Neural cell (in vitro differentiated cells): ENCODE measurements at places on chromosomes 6 and 20. TPM values are rescaled to one million over a fixed set of nuclear protein-coding genes. Genes with fewer than 3 reads are reported as not detected.

The PLG gene
- 1.3 TPM in 1 of 2 replicates, not detected in the other for polyA plus RNA-seq

The ECT2L gene
- polyA plus RNA-seq: not detected in 2 replicates

The MOG gene
- polyA plus RNA-seq: not detected in 2 replicates

The ENPP4 gene
- 19.7 and 24.0 TPM in 2 replicates for polyA plus RNA-seq

The EPPIN gene
- not detected in 2 replicates for polyA plus RNA-seq

The TSPO2 gene
- polyA plus RNA-seq: not detected in 2 replicates

The TMEM244 gene
- not detected in 2 replicates for polyA plus RNA-seq

The ZNF391 gene
- 2.5 and 2.9 TPM in 2 replicates for polyA plus RNA-seq

The FAXC gene
- 106 and 130 TPM in 2 replicates for polyA plus RNA-seq

The LAMA4 gene
- 0.69 TPM in 1 of 2 replicates, not detected in the other for polyA plus RNA-seq

The PI16 gene
- 0.56 TPM in 1 of 2 replicates, not detected in the other for polyA plus RNA-seq

The DCDC2 gene
- 0.06 and 0.57 TPM in 2 replicates for polyA plus RNA-seq

The BMP7 gene
- polyA plus RNA-seq: 3.2 and 3.6 TPM in 2 replicates

The GPSM3 gene
- polyA plus RNA-seq: 0.88 and 1.2 TPM in 2 replicates

The SUPT3H gene
- polyA plus RNA-seq: 6.2 and 6.8 TPM in 2 replicates

The SAPCD1 gene
- polyA plus RNA-seq: 1.3 TPM in 1 of 2 replicates, not detected in the other

The NMBR gene
- polyA plus RNA-seq: not detected in 2 replicates

The ENPP5 gene
- 1.1 and 1.2 TPM in 2 replicates for polyA plus RNA-seq

The MTFR2 gene
- polyA plus RNA-seq: 1.4 TPM in 1 of 2 replicates, not detected in the other

The JPH2 gene
- not detected in 2 replicates for polyA plus RNA-seq

The AK9 gene
- 20.9 and 27.7 TPM in 2 replicates for polyA plus RNA-seq

The GTF3C6 gene
- polyA plus RNA-seq: 77.8 and 96.2 TPM in 2 replicates

The HEY2 gene
- 0.20 TPM in 1 of 2 replicates, not detected in the other for polyA plus RNA-seq

The GABRR1 gene
- 0.36 TPM in 1 of 2 replicates, not detected in the other for polyA plus RNA-seq

The GTSF1L gene
- polyA plus RNA-seq: not detected in 2 replicates

The SSTR4 gene
- polyA plus RNA-seq: not detected in 2 replicates

The C20orf141 gene
- not detected in 2 replicates for polyA plus RNA-seq

The CDH22 gene
- 2.1 and 2.5 TPM in 2 replicates for polyA plus RNA-seq

The LY6G6D gene
- polyA plus RNA-seq: not detected in 2 replicates

The SYTL3 gene
- polyA plus RNA-seq: 2.1 and 3.8 TPM in 2 replicates

The MICB gene
- 0.14 TPM in 1 of 2 replicates, not detected in the other for polyA plus RNA-seq

The CTCFL gene
- not detected in 2 replicates for polyA plus RNA-seq

The TRIM31 gene
- not detected in 2 replicates for polyA plus RNA-seq

The PRKN gene
- polyA plus RNA-seq: 1.2 and 3.4 TPM in 2 replicates

The OPN5 gene
- polyA plus RNA-seq: 0.10 and 0.44 TPM in 2 replicates

The SLC35D3 gene
- polyA plus RNA-seq: 0.56 TPM in 1 of 2 replicates, not detected in the other

The IER3 gene
- polyA plus RNA-seq: 1.3 and 3.0 TPM in 2 replicates

The BFSP1 gene
- 1.3 and 2.3 TPM in 2 replicates for polyA plus RNA-seq
